ENCODE measurements at places on chromosomes 1 and 21. TPM values are rescaled to one million over a fixed set of nuclear protein-coding genes. Genes with fewer than 3 reads are reported as not detected.

DNA sequence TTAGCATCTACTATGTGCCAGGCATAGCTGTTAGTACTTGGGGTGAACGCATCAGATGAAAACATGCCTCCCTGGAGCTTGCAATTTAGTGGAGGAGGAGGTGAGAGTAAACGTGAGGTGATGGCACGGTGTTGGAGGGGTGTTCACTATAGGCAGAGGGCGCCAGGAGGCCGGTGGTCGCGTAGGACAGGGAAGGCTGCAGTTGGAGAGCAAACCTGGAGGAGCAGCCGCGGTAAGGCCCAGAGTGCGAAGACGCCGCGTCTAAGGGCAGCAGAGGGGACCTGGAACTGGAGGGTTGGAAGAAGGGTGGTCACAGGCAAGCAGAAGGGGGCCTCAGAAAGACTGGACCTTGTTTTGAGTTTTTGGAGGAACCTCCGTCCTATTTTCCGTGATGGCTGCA lies 30.2 kb upstream of the TRIM17 start:
- no peak for DNase-seq

GRCh38 chr1:87398641-87399040 lies 70.0 kb downstream of the LMO4 start:
- DNase-seq: no peak

GRCh38 chr1:93820554-93821422 lies 58.2 kb downstream of the DNTTIP2 start:
- DNase-seq: no peak

DNA sequence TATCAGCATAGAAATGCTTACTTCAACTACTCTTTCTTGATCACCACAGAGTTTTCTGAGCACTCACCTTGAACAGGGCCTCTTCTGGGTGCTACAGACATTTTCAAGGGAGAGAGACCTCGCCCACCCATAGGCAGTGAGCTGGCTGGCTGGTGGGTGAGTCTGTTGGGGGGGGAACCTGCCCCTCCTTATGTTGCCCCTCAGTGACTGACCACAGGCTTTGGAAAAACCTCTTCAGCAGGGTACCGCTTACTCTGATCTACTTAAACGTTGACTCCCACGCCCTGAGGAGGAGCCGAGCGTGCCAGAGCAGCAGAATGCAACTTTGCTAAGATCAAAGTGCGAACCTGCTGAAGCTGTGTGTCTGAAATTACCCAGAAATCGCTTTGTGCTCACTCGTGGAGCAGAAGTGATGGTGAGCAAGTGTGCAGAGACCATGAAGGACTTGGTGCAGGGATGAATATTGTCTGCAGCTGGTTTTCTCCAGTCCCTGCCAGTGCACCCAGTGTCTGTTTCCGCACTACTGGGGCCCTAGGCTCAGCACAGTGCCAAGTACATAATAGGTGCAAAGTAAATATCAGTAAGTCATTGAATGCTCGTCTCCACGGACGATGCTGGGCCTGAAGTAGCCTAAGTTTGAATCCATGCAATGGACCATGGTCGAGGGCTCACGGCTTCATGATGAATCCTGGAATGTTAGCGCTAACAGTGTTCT lies 158.7 kb upstream of the IRF2BP2 start:
- peak; percentile 68 for DNase-seq

DNA sequence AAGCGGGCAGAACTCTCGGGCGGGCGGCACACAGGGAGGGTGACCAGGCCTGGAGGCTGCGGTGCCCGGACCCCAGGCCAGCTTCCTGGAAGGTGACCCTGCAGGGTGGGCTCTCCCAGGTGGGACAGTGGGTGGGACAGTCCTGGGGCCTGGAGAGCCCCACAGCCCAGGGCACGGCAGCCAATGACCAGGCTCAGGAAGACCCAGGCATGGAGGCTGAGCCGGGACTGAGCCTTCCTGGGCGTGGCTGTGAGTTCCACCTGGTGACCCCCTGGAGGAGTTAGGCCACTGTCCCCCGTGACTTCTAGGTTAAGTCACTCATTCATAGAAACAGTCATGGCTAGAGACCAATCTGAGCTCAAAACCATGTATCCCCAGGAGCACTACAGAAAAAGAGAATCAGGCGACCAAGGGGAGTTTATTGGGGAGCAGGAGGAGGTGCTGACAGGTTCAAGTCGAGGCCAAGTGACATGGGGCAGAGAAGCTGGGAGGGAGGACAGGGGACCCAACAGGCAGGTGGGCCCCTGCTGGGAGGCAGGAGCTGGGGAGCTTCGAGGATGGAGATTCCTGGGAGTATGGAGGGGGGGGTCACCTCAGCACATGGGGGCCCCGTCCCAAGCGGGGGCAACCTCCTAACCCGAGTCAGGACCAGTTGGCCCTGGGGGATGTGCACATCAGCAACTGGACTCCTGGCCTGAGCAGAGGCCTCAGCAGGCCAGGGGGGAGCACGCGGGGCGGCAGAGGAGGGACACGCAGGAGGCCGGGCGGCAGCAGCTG lies 1.2 kb downstream of the KRTAP10-5 start:
- DNase-seq: no peak

GRCh38 chr1:8010080-8010664 lies 15.9 kb downstream of the ERRFI1 start:
- no peak for DNase-seq

GJB5 gene
- not detected for total RNA-seq

DNA sequence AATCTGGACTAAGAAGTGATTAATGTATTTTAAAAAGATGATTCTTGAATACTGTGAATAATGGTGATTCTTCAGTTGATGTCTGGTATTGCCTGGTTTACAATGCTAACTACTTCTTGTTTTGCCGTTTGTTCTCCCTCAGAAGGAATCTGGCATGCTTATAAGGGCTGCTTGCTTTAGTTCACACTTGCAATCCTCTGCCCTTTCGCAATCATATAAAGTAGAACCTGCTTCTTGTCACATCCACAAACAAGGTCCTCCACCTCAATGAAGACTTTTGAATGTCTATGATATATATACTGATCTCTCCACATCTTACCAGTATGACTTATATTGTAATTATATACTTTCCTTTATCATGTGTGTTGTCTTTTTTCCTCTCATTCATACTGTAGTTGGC lies 92.6 kb downstream of the ADGRL4 start:
- DNase-seq: no peak

DNA sequence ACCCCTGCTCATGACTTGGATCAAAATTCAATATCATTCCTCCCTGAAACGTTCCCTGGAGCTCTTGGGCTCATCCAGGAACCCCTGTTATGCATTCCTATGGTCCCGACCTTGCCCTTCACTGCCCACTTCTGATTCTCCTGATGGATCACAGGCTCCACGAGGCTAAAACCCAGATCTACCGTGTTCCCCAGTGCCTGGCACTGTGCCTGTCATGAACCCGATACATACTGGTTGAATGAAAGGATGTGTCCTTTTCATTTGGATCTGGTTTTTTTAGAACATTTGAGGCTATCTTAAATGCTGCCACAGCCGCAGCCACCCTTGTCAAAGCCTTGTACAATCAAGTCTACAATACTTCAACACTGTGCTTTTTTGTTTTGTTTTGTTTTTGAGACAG lies 22.2 kb upstream of the OPRD1 start:
- no peak for DNase-seq

DNA sequence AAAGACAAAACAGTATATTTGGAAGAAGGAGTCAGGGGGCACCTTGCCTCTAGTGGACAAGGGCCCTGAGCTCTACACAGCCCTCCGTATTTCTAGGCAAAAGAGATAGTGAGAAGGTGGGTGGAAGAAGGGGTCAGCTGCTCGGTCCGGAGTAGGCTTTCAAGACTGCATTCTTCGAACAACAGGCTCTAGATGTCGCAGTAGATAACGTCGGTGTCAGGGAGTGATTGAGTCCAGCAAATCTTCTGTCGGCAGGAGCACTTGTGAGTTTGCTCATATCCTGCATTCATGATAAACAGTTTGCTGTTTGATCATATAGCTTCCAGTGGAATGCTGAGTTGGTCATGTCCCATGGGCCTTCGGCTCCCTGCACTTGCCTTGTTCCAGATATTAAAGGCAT lies 36.8 kb downstream of the DIPK1A start:
- no peak for DNase-seq

DNA sequence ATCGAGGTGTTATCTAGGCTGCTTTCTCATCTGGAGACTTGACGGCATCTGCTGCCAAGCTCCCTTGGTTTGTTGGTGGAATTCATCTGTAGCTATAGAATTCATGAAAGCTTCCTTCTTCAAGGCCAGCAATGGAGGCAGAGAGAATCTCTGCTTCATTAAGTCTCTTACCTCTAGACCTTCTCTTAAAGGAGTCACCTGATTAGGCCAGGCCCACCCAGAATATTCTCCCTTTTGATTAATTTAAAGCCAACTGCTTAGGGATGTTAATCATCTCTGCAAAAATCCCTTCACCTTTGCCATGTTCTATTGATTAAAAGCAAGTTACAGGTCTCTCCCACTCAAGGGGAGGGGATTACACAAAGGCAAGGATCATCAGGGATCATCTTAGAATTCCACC lies 5.3 kb upstream of the NCF2 start:
- no peak for DNase-seq
